Spinal cord (tissue), 10 donors: ENCODE measurements at places on chromosomes 5 and 9. TPM values are rescaled to one million over a fixed set of nuclear protein-coding genes. Genes with fewer than 3 reads are reported as not detected.

GRCh38 chr5:109769597-109770291 lies 80.0 kb downstream of the MAN2A1 start:
- no peaks in the 10 kb centered on the region for H3K27me3 ChIP-seq
- H3K4me3 ChIP-seq: no peak overlapping the region
- no peaks in the 10 kb centered on the region for H3K36me3 ChIP-seq
- no peak for DNase-seq
- no peaks in the 10 kb centered on the region for H3K4me1 ChIP-seq

- no peak overlapping the region for H3K4me3 ChIP-seq
- no peaks in the 10 kb centered on the region for H3K27me3 ChIP-seq
- H3K27ac ChIP-seq: no peak overlapping the region
- DNase-seq: peak; percentile 26
Measured at GRCh38 chr5:115785381-115786065, 30.9 kb downstream of the CDO1 start.

GRCh38 chr9:137660144-137660543 lies 41.3 kb downstream of the EHMT1 start:
- no peak overlapping the region for H3K27ac ChIP-seq
- H3K27me3 ChIP-seq: no peaks in the 10 kb centered on the region
- peaks cover 3% of the 10 kb centered on the region for H3K36me3 ChIP-seq

DNA sequence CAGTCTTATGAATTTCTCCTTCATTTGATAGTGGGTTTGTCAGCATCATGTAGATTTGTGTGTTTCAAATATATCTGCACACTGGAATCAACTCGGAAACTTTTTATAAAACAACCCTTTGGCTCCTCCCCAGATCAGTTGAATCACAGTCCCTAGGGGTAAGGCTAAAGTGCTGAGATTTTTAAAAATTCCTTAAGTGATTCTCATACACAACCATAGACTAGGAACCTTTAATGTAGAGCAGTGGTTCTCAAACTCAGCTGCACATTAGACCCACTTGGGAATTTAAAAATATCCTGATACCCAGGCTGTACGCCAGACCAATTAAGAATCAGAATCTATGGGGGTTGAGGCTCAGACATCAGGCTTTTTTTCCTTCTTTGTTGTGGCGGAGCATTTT lies 17.5 kb upstream of the JAK2 start:
- H3K27me3 ChIP-seq: no peaks in the 10 kb centered on the region
- H3K27ac ChIP-seq: no peak overlapping the region
- H3K4me3 ChIP-seq: no peak overlapping the region
- no peaks in the 10 kb centered on the region for H3K4me1 ChIP-seq

DNA sequence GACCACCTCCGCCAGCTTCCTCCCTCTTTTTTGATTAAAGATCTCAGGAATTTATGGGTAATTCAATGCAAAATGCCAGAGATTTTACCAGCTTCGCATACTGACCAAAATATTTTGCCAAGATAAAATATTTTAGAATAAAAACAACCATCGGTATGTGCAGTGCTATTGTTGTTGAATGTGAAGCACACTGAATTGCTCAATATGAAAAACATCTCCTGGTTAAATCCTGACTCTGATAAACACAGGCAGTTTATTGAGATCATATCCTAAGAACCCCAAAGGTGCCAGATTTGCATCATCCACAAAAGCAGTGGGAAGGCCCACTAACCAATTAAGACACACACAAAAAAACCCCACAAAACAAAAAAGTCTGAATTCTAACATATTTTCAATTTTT lies 202.4 kb downstream of the GLIS3 start:
- no peaks in the 10 kb centered on the region for H3K36me3 ChIP-seq
- DNase-seq: no peak
- no peaks in the 10 kb centered on the region for H3K4me1 ChIP-seq
- no peaks in the 10 kb centered on the region for H3K27me3 ChIP-seq

GRCh38 chr9:110765926-110766325 lies 97.3 kb downstream of the MUSK start:
- no peak overlapping the region for H3K4me3 ChIP-seq
- H3K27me3 ChIP-seq: no peaks in the 10 kb centered on the region
- DNase-seq: no peak

- H3K27me3 ChIP-seq: no peaks in the 10 kb centered on the region
- H3K27ac ChIP-seq: no peak overlapping the region
- no peaks in the 10 kb centered on the region for H3K36me3 ChIP-seq
- H3K4me3 ChIP-seq: no peak overlapping the region
Measured at GRCh38 chr9:35333551-35333950, 156.4 kb upstream of the RUSC2 start.

GRCh38 chr9:78031444-78031892 lies at the start of gene GNAQ:
Gene GNAQ, minus strand, starts transcription at chr9:78031811. Its CDS starts 576 bp downstream, at chr9:78031235.
- peaks cover 4% of the 10 kb centered on the region for H3K4me1 ChIP-seq
- no peaks in the 10 kb centered on the region for H3K27me3 ChIP-seq
- H3K36me3 ChIP-seq: no peaks in the 10 kb centered on the region

DNA sequence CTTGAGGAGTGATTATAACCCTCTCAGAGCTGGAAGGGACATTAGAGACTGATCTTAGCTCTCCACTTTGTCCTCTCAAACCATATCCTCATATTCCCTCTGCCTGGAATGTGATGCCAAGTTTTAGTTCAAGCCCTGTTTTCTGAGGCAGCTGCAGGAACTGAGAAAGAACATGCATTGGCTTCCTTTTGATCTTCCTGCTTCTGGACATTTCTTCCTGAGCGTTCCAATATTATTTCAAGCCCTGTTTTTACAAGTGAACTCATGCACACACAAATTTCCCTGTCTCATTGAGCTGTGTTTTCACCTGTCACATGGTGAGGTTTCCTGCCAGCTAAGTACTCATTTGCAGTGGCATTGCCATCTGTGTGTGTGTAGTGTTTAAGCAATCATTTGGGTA lies 17.0 kb downstream of the FOCAD start:
- no peaks in the 10 kb centered on the region for H3K4me1 ChIP-seq
- H3K27ac ChIP-seq: peak overlapping the region; percentile 76

DNA sequence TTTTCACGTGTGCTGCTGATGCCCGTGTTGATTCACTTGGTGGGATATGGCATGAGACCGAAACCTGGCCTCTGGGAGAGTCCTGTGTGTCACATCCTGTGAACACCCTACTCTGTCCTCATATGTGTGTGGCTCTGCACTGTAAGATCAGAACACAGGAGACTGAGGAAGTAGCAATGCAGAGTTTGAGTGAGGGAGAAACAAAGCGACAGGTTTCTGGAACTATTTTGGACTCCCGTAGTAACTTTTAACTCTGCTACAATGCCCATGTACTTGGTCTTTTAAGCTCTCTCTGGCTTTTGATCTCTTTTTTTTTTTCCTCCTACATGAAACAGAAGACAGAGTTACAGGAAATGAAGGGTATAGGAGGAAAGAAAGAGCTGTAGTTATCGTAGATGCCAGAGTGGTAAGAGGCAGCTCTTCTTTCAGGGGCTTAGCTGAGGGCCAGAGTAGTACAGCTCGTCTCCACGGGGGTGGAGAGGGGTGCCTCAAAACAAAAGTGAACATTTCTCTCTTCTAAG lies 26.6 kb downstream of the GRAMD2B start:
- no peak overlapping the region for H3K4me3 ChIP-seq
- peak overlapping the region; percentile 74 for H3K27ac ChIP-seq
- H3K4me1 ChIP-seq: peaks cover 7% of the 10 kb centered on the region
- H3K36me3 ChIP-seq: no peaks in the 10 kb centered on the region

DNA sequence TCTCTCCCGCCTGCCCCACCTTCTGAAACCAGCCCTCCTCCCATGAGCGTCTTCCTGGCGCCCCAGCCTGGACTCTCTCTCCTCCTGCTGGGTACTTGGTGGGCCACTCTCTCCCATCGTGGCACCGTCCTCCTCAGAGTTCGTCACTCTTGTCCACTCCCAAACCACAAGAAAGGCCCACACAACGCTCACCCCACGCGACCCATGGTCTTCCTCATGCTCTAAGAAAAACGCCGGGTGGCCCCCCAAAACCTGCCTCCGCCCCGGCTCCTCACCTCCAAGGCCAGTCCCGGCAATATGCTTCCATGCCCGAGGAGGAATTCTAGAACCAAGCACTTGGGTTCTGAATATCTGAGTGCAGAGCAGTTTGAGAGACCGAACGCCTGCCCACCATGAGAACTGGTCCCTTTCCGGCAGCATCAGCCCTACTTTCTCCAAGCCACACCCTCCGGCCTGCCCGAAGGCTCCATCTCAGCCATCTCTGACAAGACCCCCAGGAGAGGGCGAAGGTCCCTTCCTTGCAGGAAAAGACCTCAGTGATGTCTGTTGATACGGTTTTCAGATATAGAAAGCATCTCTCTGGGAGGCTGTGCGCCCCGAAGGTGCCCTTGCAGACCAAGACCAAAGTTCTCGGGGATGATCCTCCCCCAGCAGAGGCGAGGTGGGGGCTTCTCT lies 15.0 kb downstream of the SLC6A3 start:
- H3K4me1 ChIP-seq: no peaks in the 10 kb centered on the region
- H3K27ac ChIP-seq: no peak overlapping the region
- no peaks in the 10 kb centered on the region for H3K27me3 ChIP-seq
- H3K36me3 ChIP-seq: no peaks in the 10 kb centered on the region
- no peak overlapping the region for H3K4me3 ChIP-seq
- DNase-seq: no peak

GRCh38 chr9:36433386-36433785 lies 33.3 kb upstream of the RNF38 start:
- no peak overlapping the region for H3K4me3 ChIP-seq
- no peaks in the 10 kb centered on the region for H3K4me1 ChIP-seq
- H3K27ac ChIP-seq: no peak overlapping the region
- H3K36me3 ChIP-seq: no peaks in the 10 kb centered on the region
- no peak for DNase-seq
- H3K27me3 ChIP-seq: no peaks in the 10 kb centered on the region

DNA sequence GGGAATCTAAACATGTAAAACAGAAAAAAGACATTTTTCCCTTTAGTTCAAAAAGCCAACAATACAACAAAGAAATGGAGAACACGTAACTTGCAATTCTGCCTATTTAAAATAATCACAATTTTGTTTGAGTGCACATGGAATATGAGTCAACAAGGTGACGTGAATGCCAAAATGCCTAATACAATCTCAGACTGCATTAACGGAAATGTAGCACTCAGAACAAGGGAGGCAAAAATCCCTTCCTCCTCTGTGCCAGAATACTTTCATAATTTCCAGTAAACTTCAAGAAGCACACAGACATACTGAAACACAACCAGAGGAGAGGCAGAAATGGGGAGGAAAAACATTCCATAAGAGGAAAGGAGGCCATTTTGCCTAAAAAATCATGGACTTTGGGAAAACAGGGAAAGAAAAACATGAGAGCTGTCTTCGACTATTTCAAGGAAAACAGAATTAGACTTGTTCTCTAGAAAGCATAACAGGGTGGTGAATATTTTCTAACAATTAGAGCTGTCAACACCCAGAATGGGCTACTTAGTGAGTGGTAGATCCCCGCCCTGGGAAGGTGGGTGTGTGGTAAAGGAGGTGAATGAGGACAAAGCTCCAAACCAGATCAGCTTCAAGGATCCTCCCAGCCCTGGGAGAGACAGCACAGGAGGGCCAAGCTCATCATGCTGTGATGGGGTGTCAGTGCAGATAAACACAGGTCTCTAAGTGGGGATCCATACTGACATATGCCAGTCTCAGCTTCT lies 48.2 kb downstream of the ABCA1 start:
- H3K27me3 ChIP-seq: no peaks in the 10 kb centered on the region
- peaks cover 17% of the 10 kb centered on the region for H3K4me1 ChIP-seq
- H3K27ac ChIP-seq: no peak overlapping the region
- H3K4me3 ChIP-seq: no peak overlapping the region

GRCh38 chr5:159186319-159186718 lies 23.0 kb downstream of the RNF145 start:
- DNase-seq: no peak
- no peaks in the 10 kb centered on the region for H3K27me3 ChIP-seq
- H3K4me1 ChIP-seq: no peaks in the 10 kb centered on the region
- H3K27ac ChIP-seq: no peak overlapping the region
- H3K36me3 ChIP-seq: no peaks in the 10 kb centered on the region

DNA sequence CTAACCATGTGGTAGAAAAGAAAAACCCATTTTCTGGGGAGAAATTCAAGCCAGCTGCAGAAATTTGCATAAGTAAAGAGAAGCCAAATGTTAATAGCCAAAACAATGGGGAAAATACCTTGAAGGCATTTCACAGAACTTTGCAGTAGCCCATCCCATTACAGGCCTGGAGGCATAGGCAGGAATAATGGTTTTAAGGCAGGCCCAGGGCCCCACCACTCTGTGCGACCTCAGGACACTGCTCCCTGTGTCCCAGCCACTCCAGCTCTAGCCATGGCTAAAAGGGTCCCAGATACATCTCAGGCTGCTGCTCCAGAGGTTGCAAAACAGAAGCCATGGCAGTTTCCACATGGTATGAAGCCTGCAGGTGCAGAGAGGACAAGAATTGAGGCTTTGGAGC lies 253.3 kb downstream of the CTNND2 start:
- no peaks in the 10 kb centered on the region for H3K4me1 ChIP-seq
- no peak for DNase-seq
- H3K27me3 ChIP-seq: no peaks in the 10 kb centered on the region
- H3K36me3 ChIP-seq: no peaks in the 10 kb centered on the region

- no peak overlapping the region for H3K27ac ChIP-seq
- no peaks in the 10 kb centered on the region for H3K27me3 ChIP-seq
- no peak overlapping the region for H3K4me3 ChIP-seq
- no peaks in the 10 kb centered on the region for H3K36me3 ChIP-seq
- DNase-seq: no peak
- H3K4me1 ChIP-seq: no peaks in the 10 kb centered on the region
Measured at GRCh38 chr5:146040527-146040926, 64.8 kb downstream of the PLAC8L1 start.

DNA sequence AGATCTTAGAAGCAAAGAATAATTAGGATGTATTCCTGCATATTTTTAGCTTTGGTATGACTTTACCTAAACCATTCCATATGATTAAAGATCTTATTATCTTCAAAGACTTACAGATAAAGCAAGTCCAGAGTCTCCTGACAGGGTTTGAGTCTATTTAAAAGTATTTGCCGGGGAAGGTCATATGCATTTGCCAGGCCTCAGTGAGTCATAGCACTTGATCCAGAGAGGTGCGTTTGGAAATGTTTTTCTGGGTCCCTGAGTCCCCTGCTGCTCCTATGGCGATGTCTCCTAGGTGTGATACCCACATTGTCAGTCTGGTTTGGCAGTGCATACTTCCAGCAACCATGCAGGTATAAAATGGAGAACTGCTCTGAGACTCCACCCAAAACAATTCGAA lies 217.0 kb downstream of the FBXL7 start:
- H3K27ac ChIP-seq: no peak overlapping the region
- H3K36me3 ChIP-seq: no peaks in the 10 kb centered on the region
- DNase-seq: no peak
- H3K4me1 ChIP-seq: no peaks in the 10 kb centered on the region

GRCh38 chr5:120413686-120414085 lies 50.4 kb upstream of the PRR16 start:
- H3K36me3 ChIP-seq: no peaks in the 10 kb centered on the region
- no peak overlapping the region for H3K27ac ChIP-seq
- no peak overlapping the region for H3K4me3 ChIP-seq
- no peaks in the 10 kb centered on the region for H3K27me3 ChIP-seq
- no peak for DNase-seq
- no peaks in the 10 kb centered on the region for H3K4me1 ChIP-seq

- H3K4me1 ChIP-seq: no peaks in the 10 kb centered on the region
- H3K27me3 ChIP-seq: no peaks in the 10 kb centered on the region
- no peaks in the 10 kb centered on the region for H3K36me3 ChIP-seq
- DNase-seq: no peak
- H3K27ac ChIP-seq: no peak overlapping the region
- no peak overlapping the region for H3K4me3 ChIP-seq
Measured at GRCh38 chr9:69885931-69886330, 65.3 kb downstream of the CFAP95 start.

Gene SPINK7
- not detected for total RNA-seq

Gene DPM2
- 13.9 TPM for total RNA-seq

Gene BRINP1
- 47.2 TPM for total RNA-seq

Gene N4BP3
- 5.5 TPM for total RNA-seq

Gene CSNK1G3
- 111 TPM for total RNA-seq

Gene VPS13A
- total RNA-seq: 58.9 TPM

Gene CLTA
- 231 TPM for total RNA-seq

Gene GLRA1
- total RNA-seq: 5.1 TPM

Gene SPINK4
- not detected for total RNA-seq

Gene S100Z
- 0.50 TPM for total RNA-seq

Gene SCAI
- 36.6 TPM for total RNA-seq

Gene PCDHB2
- 5.2 TPM for total RNA-seq

Gene GNAQ
- total RNA-seq: 53.2 TPM
